ENCODE measurements at places on chromosomes 5 and 9.

DNA sequence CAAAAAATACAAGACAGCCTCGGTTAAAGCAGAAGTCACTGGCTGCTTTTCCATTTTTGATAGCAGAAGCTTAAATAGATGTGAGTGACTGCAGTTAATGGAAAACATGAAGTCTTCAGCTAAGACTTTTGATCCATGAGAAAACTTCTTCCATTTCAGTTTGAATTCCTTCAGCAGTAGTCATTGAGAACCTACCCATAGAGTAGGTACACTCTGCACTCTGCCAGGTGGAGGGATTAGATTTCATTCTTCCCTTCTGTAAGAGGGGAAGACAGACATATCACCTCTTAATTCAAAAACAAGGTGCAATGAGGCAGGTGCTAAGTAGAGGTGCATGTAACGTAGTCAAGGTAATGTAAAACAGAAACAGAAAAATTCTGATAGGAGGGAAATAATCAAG, 26.7 kb upstream of the XPA start:
- no peak for DNase-seq

- no peak for DNase-seq
Measured at GRCh38 chr5:121726991-121727390, 124.7 kb upstream of the FTMT start.

DNA sequence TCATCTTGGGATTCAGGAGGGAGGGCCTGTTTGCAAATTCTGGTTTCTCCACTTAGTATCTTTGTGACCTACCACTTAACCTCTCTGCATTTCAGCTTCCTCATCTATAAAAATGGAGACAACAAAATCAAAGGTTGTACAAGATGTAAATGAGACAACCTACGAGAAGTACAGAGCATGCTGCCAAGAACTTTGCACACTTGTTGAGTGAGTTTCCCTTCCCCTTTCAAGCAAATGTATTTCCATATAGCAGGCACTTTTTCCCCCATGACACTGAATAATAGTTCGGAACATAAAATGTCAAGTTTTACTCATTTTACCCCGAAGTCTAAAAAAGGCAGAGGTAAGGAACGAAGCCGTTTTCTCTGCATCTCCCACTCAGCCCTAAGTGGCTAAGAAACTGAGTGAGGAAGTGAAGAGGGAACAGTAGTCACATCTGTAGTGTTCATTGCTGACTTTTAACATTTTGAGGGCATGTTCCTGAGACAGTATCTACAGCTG, 159.0 kb downstream of the TLE1 start:
- no peak for DNase-seq

DNA sequence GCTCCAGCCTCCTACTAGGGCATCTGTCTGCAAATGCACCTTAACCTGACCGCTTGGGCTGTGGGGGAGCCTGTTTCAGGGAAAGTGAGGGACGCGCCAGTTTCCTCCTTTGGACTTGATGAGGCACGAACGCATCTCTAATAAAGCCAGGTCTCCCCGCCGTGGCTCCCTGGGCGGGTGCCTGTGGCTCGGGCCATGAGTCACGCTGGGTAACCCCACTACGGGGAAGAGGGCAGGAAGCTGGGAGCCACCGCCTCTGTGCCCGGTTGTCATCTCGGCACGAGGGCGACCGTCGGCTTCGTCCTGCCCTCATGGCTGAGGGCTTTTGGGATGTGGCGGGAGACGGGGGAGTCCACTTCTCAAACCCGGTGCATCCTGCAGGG, 12.1 kb downstream of the NOTCH1 start:
- DNase-seq: no peak

GRCh38 chr5:145473042-145473642, 362.0 kb downstream of the PRELID2 start:
- DNase-seq: no peak

DNA sequence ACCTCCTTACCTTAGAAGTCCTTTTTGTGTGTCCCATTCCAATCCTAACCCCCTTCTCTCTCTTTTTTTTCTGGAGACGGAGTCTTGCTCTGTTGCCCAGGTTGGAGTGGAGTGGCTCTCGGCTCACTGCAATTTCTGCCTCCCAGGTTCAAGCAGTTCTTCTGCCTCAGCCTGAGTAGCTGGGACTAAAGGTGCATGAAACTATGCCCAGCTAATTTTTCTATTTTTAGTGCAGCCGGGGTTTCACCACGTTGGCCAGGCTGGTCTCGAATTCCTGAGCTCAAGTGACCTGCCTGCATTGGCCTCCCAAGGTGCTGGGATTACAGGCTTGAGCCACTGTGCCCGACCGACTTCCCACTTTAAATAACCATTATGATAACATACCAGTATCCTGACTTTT, 17.5 kb downstream of the TMEM38B start:
- no peak for DNase-seq

GRCh38 chr5:163533223-163533622, 27.8 kb downstream of the MAT2B start:
- DNase-seq: no peak

GRCh38 chr5:120304663-120305062, 159.4 kb upstream of the PRR16 start:
- DNase-seq: peak; percentile 92

DNA sequence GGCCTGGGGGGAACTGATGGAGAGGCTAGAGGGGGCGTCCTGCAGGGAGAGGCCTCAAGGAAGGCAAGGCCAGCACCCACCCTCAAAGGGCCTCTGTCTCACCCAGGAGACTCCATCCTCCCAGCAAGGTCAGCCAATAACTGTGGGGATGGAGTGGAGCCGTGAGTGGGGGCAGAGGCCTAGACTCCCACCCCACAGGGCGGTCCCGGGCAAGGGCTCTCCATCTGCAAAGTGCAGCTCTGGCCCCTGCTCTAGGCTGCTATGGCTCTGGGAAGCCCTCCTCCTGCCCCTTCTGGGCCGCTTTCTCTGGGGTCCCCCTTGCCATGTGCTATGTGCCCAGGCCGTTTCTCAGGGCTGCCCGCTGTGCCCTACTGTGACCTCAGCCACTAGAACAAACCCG, 14.0 kb downstream of the FPGS start:
- no peak for DNase-seq

GRCh38 chr9:36976371-36977030, 57.6 kb downstream of the PAX5 start:
- no peak for DNase-seq

DNA sequence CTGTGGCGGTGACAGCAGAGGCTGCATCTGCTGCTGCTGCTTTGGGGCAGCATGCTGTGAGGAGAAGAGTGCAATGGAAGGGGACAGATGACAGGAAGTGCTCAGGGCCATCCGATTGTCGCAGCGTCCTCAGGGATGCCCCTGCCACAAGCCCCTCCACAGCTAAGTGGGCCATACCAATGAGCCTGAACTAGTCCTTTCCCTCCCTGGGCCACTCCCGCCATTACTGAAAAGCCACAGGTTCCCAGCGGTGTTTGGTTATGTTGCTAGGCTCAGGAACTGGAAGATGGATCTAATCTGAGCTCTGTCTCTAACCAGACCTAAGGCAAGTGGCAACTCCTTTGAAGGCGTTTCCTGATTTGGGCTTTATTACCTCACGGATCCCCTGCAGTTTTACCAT, 109.2 kb downstream of the GAPVD1 start:
- no peak for DNase-seq

GRCh38 chr9:95887926-95888497, 12.5 kb downstream of the ERCC6L2 start:
- DNase-seq: no peak

GRCh38 chr5:90940227-90940995, 381.8 kb downstream of the ADGRV1 start:
- DNase-seq: peak; percentile 18

GRCh38 chr9:98097836-98098235, 21.2 kb downstream of the TRIM14 start:
- no peak for DNase-seq

DNA sequence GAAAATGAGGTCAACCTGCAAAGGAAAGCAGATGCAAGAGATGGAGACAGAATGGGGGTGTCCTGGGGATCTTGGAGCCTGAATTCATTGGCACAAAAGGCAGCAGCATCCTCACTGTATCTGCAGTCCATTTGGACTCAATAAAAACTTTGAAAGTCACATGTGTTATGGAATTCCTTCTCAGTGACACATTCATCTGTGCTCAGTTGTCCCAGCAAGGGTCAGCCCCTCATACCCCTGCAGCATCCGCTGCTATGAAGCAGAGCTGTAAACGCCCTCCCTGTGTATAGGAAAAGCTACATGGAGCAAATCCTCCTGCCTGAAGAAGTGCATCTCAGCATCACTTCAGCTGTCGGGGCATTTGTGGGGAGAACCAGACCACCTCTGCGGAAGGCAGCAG, 14.5 kb upstream of the RARS1 start:
- peak; percentile 55 for DNase-seq

DNA sequence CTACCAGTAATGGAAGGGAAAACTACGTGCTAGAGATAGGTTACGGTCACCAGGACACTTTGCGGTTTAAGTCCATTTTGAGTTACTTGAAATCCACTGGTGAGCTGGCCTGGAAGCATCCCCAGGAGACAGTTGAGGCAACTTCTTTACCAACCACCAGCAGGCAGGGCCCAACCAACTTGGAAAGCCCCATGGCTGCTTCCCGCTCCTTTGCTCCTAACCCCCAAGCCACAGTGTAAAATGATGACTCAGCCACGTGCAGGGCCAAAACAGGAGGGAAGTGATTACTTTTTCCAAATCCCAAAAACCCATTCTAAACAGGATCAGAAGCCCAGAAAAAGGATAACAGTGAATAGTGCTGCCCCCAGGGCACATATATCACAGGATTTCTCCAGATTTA, 87.4 kb downstream of the PAX5 start:
- DNase-seq: peak; percentile 7

- DNase-seq: no peak
Measured at GRCh38 chr5:82234885-82235284, 43.3 kb downstream of the RPS23 start.

DNA sequence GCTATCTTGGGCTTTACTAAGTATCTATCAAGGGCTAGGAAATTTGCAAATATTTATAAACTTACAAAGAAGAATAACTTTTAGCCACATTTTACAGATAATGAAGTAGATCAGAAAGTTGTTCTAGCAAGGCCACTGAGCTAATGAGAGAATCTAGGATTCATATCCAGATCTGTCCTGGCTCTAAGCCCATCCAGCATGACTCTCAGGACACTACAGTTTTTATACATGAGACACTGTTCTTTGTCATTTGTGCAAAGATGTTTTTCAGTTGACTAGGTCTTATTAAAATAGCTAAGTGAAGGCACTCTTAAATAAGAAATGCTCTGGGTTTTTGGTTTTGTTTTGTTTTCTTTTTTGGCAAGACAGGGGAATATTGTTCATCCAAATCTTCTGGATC, 273.1 kb downstream of the GABRB2 start:
- DNase-seq: no peak

GRCh38 chr5:150729859-150730258, 29.0 kb downstream of the DCTN4 start:
- DNase-seq: no peak

DNA sequence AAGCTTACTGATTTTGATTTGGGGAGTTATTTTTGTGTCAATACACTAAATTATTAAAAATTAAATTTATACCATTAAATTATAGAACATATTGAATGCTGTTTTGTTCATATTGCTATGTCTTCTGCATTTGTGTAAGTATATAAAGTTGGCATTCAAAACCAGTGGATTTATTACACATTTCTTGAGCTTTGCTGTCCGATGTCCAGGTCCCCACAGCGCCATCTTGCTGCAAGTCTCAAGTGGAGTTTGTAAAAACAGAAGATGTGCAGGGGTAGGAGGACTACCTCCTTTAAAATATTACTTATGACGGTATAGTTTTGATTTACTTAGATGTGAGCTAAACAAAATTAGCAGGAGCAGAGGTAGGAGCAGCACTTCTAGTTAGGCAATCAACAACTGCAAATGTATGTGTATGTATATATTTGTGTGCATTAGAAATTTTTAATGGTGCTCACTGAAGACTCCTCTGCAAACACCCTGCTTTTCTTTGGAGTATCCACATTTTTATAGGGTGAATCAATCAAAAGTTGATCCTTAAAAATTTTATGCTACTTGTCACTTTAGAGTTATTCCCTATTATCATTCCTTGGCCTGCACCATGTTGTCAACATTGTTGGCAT, 37.4 kb downstream of the CPEB4 start:
- no peak for DNase-seq

DNA sequence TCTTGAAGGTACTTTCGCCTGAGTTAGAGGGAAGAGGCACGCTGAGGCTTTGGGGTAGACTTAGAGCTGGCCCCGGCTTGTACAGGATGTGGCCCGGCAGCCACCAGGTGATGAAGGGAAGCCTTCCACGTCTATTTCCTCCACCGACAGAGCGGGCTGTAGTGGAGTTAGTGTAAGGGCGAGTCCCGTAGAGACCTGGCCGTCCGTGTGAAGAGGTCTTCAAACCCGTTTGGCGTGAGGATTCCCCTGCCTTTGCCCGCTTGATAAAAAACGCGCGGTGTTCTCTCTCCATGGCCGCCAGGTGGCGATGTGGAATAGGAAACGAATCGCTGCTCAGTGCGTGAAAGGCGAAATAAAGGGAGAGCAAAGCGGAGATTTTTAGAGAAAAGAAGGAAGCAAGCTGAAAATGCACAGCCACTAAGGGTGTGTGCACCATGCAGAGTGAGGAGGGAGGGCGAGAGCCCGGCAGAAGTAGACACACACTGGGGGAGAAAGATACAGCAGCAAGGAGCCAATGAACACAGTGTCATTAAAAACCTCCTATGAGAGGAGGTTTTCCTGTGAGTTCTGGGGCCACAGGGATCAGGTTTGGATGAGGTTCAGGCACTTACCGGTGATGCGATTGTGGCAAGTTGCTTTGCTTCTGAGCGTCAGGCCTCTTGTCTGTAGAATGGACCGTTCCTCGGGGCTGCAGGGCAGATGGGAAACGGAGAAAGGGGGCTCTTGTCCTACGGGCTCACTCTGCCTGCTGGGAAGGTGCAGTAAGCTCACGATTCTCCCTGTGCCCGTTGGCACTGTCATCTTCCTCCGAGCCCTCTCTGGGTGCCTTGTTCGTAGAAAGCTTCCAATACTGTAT, 34.2 kb downstream of the STC2 start:
- peak; percentile 66 for DNase-seq

DNA sequence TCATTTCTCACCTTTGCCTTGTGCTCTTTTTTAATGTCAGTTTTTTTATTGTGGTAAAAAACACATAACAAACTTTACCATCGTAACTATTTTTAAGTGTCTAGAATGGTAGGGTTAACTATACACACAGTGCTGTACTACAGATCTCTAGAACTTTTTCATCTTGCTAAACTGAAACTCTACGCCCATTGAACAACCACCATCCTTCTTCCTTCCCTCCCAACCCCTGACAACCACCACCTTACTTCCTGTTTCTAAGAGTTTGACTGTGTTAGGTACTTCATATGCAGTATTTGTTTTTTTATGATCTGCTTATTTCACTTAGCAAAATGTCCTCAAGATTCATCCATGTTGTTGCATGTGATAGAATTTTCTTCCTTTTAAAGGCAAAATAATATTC, 54.9 kb downstream of the PSAT1 start:
- no peak for DNase-seq

GRCh38 chr9:111524731-111525055, 286 bp upstream of the ZNF483 start:
- no peak for DNase-seq

DNA sequence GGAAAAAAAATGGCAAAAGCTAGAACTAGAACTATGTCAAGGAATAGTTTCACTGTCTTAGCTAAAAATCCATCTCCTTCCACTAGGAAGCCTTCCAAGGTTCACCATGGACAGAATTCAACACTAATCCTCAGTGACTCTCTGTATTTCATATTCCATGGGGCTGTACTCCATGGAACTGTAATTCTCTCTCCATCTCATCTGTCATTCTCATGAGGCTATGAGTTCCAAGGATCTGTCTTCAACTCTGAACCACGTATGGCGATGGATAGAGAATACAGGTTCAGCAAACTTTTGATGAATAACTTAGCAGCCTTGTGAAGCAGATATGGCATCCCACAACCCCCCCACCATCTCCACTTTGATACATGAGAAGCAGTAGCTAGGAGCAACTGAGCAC, 184.0 kb downstream of the SPOCK1 start:
- no peak for DNase-seq

Measured in fibroblast of skin of left quadriceps (primary cell).